Stimulated activated CD8-positive, alpha-beta memory T cell treated with anti-CD3 and anti-CD28 coated beads, Interleukin-7, amount 100 ng/mL, for 1 hour (primary cell): ENCODE measurements at places on chromosomes 11 and 22.

DNA sequence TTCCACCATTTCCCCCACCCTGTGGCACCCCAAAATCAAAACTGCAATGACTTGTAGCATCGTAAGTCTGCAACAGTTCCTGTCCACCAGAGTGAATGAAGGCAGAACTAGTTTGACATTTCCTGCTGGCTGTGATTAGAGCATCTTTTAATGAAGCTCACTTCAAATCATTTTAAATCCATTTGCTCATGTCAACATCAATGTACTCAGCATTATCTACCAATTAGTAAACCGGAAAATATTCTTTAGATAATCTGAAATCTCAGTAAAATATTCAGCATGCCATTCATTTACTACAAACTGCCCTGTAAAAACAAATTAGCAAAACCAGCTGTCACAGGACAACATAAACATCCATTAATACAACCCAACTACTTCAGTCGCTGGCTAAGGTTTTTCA lies 38.1 kb downstream of the CADM1 start:
- no peak for DNase-seq

DNA sequence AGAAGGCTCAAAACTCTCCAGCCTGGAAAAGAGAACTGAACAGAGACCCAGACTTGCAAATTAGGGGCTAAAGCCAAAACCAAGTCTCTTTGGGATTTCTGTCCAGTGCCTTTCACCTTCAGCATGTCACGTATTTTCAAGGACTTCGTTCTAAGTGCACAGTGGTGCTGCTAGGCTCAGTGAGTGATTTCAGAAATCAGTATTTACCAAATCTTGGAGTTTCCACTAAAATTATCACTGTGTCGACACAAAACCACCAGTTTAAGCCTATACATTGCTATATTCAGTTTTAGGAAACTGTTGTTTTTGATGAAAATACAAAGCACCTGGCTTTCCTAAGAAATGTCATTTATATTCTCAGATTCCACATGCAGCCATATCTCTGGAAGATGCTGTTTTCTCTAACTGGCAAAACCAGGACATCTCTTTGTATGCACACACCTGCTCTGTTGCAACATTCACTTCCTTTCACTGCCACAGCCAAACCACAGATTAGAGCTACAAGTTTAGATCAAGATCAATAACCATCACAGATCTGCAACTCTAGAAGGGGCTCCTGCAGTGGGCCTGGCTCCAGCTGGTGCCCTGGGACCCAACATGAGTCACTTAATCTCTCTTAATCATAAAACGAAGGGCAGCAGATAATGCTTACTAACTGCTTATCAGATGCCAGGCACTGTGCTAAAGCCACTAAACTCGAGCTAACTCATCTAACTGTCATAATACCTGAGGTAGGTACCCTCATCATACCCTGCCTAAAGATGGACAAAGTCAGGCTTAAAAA lies 22.3 kb downstream of the SMCO4 start:
- no peak for DNase-seq

DNA sequence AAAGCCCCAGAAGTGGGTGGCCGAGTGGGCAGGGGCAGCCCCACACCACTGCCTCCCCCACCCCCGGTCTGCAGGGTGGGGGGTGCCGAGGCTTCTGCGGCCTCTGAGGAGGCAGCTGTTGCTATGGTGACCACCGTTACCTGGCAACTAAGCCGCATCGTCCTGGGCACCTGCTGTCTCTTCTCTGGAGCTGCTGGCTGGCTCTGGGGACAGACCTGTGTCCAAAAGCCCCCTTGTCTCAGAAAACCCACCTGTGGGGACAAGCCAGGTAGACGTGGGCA lies 79.9 kb upstream of the PRR5 start:
- DNase-seq = no peak

DNA sequence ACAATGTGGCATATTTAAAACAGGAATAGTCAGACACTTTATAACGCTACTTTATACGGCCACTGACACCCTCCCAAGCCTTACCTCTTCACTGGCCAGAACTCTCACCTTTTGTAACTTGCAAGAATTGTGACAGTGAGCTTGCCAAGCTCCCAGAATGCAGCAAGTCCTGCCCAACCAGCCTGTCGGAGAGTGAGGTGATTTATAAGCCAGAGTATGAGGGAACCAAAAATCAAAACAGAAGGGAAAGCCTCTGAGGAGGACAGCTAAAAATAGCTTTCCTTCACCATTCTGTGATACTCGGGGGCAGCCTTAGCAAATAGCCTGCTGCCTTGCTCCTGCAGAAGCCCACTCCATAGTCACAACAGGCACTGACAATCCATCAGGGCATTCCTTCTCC lies 229.7 kb downstream of the FAM76B start:
- no peak for DNase-seq

GRCh38 chr11:8871962-8872361 lies 39.0 kb upstream of the AKIP1 start:
- DNase-seq = no peak

DNA sequence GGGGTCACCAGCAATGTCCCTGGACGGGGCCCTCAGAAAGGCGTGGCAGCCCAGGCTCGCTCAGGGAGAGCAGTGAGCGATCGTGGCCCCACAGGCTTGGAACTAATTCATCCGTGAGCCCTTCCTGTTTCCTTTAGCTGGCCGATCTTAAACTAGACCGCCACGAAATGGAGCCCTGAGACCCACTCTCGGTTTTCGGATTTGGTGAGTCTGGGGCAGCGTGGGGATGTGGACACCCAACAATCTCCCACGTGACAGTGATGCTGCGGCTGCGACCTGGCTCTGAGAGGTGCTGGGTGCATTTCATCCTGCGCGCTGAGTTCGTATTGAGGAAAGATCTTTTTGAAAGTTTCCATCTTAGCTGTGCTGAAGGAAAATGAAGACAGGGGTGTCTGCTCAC lies 501.3 kb upstream of the B3GAT1 start:
- DNase-seq = no peak

DNA sequence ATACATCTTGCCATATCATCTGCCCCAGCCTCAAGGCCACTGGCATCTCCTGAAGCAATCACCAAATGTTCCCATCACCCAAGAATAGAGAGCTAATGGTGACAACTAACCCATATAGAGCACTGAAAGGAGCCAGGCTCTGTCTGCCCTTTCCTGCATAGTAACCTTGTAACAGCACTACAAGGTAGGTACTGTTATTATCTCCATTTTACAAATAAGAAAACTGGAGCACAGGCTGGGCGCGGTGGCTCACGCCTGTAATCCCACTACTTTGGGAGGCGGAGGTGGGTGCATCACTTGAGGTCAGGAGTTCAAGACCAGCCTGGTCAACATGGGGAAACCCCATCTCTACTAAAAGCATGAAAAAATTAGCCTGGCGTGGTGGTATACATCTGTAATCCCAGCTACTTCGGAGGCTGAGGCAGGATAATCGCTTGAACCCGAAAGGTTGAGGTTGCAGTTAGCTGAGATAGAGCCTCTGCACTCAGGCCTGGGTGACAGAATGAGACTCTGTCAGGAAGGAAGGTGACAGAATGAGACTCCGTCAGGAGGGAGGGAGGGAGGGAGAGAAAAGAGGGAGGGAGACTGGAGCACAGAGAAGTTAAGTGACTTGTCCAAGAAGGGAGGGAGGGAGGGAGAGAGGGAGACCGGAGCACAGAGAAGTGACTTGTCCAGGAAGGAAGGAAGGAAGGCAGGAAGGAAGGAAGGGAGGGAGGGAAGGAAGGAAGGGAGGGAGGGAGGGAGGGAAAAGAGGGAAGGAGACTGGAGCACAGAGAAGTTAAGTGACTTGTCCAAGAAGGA lies 2.2 kb downstream of the SLC35F2 start:
- DNase-seq = no peak
